ENCODE measurements at places on chromosomes 4 and X.

GRCh38 chr4:140268186-140268841 is 105.1 kb upstream of the SCOC start:
- DNase-seq: no peak

- no peak for DNase-seq
Measured at GRCh38 chr4:1374706-1375045, 27.7 kb downstream of the UVSSA start.

GRCh38 chrX:17563076-17563475 is 174.2 kb upstream of the SCML1 start:
- no peak for DNase-seq

- DNase-seq: no peak
Measured at GRCh38 chr4:41992967-41993857, 2.9 kb downstream of the SLC30A9 start.

- DNase-seq: no peak
Measured at GRCh38 chrX:136147315-136147901, at the start of gene FHL1. FHL1 (plus strand) TSS chrX:136147533.

DNA sequence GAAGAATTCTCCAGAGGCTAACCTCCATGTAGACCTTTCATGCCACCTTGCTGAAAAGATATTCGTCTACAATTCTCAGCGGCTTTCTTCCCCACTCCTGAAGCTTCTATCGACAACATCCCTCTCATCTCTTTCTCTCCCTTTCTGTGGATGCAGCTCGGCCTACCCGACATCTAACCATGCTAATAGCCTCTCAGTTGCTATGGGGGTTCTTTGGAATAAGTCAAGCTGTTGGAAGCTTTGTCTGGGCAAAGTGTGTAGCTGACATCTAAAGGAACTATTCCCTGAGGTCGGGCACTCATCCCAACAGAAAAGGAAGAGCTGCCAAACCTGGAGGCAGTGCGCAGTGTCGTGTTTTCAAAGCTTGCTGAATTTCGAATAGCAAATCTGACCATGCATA is 192.1 kb downstream of the RBMX2 start:
- DNase-seq: no peak

GRCh38 chr4:109989044-109989443 is 76.4 kb downstream of the EGF start:
- no peak for DNase-seq

- no peak for DNase-seq
Measured at GRCh38 chr4:157072002-157072401, 3.9 kb upstream of the GLRB start.

GRCh38 chr4:1802151-1802715 is 9.1 kb downstream of the FGFR3 start:
- DNase-seq: no peak

DNA sequence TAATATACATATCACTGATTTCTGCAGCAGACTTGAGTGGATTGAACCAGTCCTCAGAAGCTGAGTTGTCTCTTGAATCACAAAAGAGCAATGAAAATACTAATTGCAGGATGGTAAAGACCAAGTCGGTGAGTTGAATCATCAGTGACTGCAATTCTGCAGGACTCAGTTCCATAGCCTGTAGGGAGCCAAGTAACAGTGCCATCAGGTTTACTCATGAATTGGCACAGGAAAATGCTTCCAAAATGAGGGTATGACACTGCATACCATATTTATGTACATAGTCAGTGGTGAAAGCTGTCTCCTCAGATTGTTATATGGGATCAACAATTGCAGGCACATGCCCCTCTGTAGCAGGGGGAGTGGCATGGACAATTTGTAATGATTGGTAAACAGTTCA is 192.8 kb downstream of the CCNG2 start:
- DNase-seq: peak; percentile 32

GRCh38 chr4:1084394-1084793 is 29.0 kb downstream of the RNF212 start:
- no peak for DNase-seq

DNA sequence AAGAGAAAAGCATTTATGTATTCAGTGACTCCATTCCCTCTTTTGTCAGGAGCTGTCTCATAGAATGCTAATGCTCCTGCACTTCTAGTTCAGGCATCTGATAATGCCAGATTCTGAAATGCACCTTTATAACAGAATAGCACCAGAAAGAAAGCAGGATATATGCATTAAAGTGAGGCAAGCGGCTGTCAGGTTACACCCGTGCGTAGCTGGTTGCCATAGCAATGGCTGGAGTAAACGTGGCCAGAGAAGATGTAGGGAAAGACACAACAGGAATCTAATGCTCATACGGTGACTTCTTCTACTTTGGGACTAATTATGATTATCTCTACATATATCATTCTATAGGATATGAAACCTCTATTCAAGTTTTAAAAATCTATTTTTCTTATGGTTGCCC is 5.9 kb downstream of the EMCN start:
- DNase-seq: no peak

GRCh38 chr4:11299016-11299415 is 129.7 kb downstream of the HS3ST1 start:
- no peak for DNase-seq

- DNase-seq: no peak
Measured at GRCh38 chr4:27592738-27593137, 732.1 kb downstream of the STIM2 start.

DNA sequence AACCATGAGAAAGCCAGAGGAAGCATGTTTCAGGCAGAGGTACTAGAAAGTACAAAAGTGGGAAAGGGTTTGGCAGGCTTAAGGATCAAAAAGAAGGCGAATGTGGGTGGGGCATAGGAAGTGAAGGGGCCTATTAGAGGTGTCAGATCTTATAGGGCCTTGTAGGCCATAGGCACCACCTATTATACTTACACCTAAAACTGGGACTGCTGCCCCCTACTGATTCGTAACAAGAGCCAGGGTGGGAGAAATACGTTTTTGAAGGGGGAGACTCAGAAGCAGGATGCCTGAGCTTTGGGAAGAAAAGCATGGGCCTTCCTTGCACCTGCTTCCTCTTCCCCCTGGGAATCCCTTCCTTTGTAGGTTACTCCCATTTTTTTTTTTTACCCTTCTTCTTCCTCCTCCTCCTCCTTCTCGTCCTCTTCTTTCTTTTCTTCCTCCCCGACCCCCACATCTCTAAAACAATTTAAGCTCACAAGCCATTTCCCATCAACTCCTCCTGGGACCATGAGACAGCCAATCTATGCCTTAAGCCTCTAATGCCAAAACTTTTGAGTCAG is 40.7 kb upstream of the GPC3 start:
- no peak for DNase-seq

GRCh38 chr4:129641179-129641578 is 545.2 kb downstream of the C4orf33 start:
- DNase-seq: peak; percentile 34

DNA sequence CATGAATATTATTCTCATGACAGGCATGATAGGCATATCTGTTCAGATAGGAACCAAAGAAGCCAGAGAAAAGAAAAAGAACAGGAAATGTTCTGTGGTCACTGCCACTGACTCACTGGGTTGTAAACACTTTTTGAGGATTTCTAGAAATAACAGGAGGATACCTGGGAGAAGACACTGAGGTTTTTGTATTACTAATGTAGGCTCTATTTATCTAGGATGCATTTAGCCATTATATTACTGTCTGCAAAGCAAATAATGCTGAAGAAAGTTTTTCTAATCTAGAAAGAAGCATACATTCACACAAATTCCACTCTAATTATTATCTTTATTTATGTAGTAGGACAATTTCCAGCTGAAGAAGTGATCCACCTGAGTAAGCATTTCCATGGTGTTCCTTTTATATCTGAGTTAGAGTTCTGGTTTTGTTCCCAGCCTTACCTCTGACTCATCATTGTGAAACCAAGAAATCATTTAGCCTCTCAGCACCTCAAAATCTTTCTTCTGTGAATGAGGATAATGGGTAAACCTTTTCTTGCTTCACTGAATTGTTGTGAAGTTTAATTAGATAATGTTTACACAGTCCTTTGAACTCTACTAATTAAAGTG is 40.2 kb upstream of the EPGN start:
- peak; percentile 64 for DNase-seq

Measured in stromal cell of bone marrow (primary cell).